ENCODE measurements at places on chromosomes 5 and 9.
A peak's percentile ranks its signal among the peaks of the same experiment; 100 is the strongest.

DNA sequence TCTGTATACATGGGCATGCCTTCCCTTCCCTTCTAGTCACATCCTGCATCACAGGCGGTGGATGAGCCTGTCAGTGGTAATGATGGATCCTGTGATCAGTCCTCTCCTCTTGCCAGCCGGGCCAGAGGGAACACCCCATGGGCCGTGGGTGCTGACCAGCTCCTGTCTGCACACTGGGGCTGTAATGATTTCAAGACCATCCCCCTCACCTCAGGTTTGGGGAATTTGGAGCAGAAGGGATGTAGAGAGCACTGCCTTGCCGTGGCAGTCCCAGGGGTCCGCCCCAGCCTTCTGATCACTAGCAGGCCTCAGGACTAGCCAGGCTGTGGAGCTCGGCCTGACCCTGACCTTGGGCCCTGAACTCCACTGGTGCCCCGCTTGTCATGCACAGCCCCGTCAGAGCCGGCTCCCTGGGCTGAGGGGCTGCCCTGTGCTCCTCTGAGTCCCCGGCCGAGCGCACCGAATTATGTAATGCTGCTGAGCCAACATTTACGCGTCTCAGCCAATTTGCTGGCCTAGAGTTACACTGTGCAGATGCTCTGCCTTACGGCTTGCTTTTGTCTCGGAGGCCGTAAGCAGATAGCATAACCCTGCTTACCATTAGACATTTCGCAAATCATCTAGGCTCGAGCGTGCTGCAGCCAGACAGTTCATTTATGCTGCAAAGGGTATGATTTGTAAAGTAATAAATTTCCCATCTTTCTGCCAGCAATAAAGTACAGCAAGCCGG lies 155.3 kb downstream of the MACROH2A1 start:
- DNase-seq: no peak

DNA sequence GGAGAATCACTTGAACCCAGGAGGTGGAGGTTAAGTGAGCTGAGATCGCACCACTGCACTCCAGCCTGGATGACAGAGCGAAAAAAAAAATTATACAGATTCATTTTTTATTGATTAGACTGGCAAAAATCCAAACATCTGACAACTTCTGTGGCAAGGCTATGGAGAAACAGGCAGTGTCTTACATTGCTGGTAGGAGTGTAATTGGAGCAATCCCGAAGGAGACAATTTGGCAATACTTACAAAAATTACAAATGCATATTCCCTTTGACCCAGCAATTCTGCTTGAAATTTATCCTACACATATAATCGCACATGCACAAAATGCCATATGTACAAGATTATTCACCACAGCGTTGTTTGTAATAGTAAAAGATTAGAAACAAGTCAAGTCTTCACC lies 86.8 kb downstream of the MAPKAP1 start:
- DNase-seq: no peak

GRCh38 chr9:107108342-107109130 lies 174.5 kb upstream of the RAD23B start:
- DNase-seq: no peak

DNA sequence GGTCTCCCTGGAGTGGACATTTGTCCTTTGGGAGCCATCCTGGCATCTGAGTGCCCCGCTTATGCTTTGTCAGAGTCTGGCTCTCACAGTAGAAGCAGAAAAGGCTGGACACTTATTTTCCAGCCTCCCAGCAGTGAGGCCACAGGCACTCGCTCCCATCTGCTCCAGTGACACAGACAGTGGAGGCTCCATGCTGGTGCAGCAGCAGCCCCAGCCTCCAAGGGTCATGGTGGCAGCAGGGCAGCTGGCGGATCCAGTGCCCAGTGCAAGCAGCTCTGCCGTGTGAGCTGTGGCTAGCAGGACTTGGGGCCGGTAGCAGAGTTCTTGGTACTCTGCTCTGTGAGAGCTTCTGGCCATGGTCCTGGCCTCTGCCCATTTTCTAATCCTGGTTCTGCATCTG lies 157.3 kb upstream of the ALDH1B1 start:
- DNase-seq: no peak

DNA sequence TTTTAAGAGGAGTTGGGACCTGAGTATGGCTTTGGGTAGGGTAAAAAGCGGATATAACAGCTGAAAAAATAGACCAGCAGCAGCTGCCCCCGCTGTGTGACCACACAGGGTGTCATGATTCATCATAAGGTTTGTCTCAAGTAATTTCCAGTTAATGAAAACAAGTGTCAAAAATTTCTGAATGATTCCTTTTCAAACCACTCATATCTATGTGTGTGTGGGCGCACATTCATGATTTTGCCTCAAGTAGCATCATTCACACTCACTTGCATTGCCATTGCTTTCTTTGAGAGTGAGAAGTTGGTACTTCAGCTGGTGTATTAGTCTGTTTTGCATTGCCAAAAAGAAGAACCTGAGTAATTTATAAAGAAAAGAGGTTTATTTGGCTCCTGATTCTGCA lies 12.1 kb upstream of the TNFAIP8 start:
- peak; percentile 4 for DNase-seq

DNA sequence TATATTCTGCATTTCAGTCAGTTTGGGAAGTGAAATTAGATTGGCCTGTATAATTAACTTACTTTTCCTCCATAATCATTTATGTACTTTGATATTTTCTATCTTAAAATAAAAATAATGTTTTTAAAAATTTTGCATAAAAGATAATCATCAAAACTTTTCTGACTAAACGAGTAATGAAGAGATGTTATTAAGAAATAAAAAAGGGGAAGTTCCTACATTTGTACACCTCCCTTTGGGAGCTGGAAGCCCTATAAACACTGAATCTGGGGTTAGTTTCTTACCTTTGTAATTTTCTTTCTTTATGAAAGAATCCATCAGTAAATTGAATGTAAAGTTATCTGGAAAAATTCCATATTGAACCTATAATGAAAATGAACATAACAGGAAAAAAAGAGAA lies 86.2 kb downstream of the MRPS27 start:
- no peak for DNase-seq

DNA sequence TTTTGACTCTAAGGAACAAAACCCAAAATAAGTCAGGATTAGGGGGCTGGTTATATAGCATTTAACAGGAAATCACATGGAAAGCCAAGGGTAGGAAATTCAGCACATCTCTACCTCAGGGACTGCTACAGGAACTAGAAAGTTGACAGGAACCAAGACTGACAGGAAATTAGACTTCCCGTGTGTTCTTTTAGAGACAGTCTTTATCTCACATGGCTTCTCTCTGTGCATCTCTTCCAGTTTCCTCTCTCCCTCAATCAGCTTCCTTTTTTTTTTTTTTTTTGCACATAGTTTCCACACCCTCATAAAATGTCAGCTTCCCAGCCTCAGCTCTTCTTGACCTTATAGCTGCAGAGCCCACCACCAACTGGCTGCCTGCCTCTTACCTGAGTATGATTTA lies 4.8 kb downstream of the RECK start:
- no peak for DNase-seq

GRCh38 chr5:179800696-179801201 lies 5.9 kb downstream of the MGAT4B start:
- DNase-seq: peak; percentile 35

- peak; percentile 38 for DNase-seq
Measured at GRCh38 chr9:76542360-76542759, 83.4 kb downstream of the GCNT1 start.

- no peak for DNase-seq
Measured at GRCh38 chr5:167923396-167923795, 368.0 kb upstream of the WWC1 start.

DNA sequence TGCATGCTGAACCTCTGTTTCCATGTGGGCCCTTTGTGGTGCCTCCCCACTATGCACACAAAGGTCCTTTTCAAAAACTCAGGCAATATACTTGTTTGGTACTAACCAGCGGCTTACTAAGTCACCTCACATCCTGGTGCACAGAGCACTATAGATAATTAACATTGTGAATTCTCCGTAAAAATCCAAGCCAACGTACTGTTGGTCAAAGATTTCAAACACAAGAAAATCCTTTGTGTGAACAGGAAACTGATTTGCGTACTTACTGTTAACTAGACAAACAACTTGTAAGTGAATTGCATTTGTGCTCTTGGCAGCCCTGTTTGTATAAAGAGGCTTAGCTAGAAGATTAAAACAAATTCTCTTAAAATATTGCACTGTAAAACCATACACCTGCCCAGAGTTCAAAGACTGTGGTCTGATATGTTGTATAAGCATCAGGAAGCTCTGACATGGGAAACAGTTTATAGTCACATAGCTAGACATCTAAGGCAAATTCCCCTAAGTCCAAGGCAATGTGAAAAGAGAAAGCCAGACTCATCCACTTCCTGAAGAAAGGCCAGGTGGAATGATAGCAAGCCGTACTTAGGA lies 125.0 kb upstream of the SLC12A2 start:
- DNase-seq: no peak

DNA sequence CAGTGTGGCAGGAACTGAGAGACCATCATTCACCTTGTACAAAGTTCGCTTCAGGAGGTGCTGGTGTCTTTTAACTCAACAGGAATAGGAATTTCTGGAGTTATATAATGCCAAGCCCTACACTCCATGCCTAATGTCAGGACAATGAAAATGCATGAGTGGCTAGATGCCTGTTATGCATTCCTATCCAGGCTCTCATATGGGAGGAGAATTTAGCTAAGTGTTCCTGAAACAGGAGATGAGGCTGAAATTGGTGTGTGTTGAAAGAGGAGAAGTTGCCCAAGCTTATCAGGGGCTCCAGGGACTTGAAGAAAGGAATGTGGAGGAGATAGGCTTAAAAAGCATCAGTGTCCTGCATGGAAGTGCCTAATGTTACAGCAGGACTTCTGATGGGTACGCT lies 26.8 kb upstream of the PRUNE2 start:
- no peak for DNase-seq

DNA sequence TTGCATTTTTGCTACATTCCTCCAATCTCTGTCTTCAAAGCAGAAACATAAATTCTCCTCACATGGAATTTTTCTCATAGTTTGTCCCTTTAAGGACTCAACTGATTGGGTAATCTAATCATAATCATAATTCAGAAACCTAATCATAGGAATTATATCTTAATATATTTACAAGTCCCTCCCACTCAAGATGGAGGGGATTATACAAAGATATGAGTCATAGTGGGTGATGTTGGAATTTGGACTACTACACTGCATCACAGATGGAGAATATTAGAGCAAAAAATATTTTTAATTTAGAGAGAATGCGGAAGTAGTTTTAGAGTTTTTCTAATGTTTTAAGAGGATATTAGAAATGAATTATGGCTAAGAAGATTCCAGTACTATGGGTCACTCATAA lies 1034.0 kb downstream of the DTWD2 start:
- DNase-seq: no peak

GRCh38 chr9:135874859-135875258 lies 32.5 kb downstream of the CAMSAP1 start:
- DNase-seq: no peak

- no peak for DNase-seq
Measured at GRCh38 chr5:143182901-143183820, 220.3 kb downstream of the NR3C1 start.

- no peak for DNase-seq
Measured at GRCh38 chr9:3014178-3014577, 170.3 kb upstream of the PUM3 start.

GRCh38 chr5:124697933-124698591 lies 48.4 kb downstream of the ZNF608 start:
- no peak for DNase-seq

DNA sequence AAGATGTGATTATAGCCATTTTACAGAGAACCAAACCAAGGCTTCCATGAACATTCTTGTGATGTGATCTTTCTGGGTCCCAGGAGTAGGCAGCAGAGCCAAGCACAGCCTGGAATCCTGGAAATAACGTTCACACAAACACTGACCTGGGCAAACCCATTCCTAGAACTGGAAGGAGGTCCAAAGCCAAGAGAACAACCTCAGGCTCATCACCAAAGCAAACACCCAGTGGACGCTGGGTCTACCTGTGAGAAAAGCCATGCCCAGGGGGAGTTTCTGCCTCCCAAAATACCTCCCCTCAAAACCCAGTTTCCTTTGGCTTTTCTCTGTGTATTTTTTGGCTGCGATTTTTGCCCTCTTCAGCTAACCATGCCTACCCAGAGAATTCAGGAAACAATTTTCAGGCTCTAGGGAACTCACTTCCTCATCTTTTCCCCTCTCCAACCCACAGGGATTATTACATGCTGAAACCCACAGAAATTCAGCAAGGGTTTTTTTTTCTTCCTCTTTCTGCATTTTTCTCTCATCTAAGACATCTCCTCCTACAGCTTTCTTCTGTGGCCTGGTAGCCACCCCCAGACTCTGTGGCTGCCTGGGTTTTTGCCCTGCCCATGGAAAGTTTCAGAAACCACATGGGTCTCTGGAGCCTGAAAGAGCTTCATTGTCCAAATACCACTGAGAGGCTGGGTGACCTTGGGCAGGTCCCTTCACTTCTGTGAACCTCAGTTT lies 75.0 kb downstream of the TNC start:
- no peak for DNase-seq

GRCh38 chr9:132908635-132909034 lies 29.9 kb downstream of the SPACA9 start:
- DNase-seq: no peak

DNA sequence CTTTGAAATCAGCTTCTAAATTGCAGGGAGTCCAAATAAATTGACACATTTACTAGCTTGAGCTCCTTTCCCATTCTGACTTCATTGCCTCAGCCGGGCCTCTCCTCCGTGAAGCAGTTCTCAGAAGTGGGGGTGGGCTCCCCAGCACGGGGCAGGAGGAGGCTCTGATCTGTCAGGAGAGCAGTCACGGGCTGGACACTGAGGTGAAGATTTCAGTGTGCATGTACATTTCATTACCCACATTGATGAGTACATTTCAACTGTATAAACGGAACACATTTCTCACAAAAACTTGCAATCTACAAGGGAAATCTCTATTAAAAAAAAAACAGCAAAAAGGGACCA lies 195.9 kb downstream of the SEMA6A start:
- DNase-seq: no peak

DNA sequence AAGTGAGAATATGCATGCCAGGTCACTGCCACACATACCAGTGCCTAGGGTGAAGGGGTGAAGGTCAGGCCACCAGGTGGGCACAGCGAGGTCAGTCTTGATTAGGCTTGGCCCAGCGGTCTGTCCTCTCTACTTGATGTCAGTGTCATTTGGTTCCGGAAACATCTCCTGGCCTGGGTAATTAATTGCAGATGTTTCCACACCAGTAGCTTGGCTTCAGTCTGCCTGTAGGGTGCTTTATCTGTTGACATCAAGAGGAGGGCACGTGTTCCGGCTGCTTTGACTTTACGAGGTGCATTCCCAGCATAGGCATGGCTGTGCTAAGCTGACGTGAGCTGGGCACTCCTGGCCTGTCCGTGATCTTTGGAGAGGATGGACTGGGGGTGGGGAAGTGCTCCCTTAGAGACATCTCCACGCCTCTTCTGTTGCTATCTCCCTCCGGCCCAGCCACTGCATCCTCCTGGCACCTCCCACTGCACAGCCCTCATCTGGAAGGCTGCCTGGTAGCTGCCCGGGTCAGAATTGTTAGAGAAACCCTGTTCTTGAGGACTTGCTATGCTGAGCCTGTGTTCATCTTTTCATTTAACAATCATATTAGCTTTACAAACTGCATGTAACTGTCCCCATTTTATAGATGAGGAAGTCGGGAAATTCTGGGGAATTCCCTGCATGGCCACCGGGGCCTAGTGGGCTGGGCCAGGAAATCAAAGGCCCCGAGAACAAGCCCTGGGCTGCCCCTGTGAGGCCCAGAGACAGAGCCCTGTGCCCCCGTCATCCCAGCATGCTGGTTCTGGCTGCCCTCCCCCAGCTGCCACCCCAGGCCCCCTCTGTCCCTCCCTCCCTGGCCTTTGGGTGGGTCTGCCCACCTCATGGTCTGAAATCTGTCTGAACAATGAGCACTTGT lies 29.1 kb downstream of the JADE2 start:
- no peak for DNase-seq

GRCh38 chr5:122263352-122264030 lies 48.5 kb upstream of the SNCAIP start:
- DNase-seq: no peak

All from RKO (cell line).